ENCODE measurements at places on chromosomes 7 and 10.

- DNase-seq: no peak
Observed at GRCh38 chr10:131654471-131655087, 246.2 kb upstream of the PPP2R2D start.

- no peak for DNase-seq
Observed at GRCh38 chr7:155343661-155344121, 46.0 kb downstream of the INSIG1 start.

- DNase-seq: no peak
Observed at GRCh38 chr10:96685306-96685705, 35.0 kb downstream of the PIK3AP1 start.

DNA sequence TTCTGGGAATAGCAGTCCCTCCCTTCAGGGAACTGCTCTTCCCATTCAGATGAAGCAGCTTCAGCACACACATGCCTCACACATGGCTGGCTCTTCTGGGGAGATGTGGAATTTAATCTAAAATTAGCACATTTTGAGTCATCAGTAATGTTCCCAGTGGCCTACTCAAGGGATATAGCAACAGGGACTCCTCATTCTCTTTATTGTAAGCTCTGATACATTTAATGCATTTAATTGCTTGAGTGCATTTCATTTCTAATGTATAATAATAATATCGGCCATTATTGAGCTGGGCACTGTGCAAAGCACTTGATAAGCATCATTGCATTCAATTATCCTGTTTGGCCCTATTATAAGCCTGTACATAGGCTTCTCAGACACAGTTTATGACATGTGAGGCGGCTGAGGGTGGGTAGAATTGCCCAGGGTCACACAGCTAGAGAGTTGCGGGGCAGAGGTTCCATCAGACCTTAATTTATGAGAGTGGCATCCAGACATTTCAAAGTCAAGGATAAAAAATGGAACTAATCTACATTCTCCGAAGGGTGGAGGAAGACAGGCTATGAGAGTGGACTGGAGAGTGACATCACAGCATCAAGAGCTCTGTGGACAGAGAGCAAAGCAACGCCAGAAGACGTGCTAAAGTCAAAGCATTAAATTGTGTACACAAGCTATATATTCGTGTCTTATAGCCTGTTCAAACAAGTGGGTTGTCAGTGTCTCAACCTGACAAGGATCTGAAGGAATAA, 76.8 kb downstream of the LANCL2 start:
- DNase-seq: no peak

- no peak for DNase-seq
Observed at GRCh38 chr10:45548068-45548467, 124.5 kb downstream of the ZFAND4 start.

GRCh38 chr7:114930829-114931655, 9.1 kb downstream of the MDFIC start:
- no peak for DNase-seq

GRCh38 chr10:129849452-129849750, 114.7 kb downstream of the EBF3 start:
- DNase-seq: no peak

GRCh38 chr10:43619368-43619767, 13.1 kb downstream of the ZNF485 start:
- DNase-seq: no peak

- DNase-seq: no peak
Observed at GRCh38 chr10:3010334-3010733, 57.0 kb upstream of the PFKP start.

DNA sequence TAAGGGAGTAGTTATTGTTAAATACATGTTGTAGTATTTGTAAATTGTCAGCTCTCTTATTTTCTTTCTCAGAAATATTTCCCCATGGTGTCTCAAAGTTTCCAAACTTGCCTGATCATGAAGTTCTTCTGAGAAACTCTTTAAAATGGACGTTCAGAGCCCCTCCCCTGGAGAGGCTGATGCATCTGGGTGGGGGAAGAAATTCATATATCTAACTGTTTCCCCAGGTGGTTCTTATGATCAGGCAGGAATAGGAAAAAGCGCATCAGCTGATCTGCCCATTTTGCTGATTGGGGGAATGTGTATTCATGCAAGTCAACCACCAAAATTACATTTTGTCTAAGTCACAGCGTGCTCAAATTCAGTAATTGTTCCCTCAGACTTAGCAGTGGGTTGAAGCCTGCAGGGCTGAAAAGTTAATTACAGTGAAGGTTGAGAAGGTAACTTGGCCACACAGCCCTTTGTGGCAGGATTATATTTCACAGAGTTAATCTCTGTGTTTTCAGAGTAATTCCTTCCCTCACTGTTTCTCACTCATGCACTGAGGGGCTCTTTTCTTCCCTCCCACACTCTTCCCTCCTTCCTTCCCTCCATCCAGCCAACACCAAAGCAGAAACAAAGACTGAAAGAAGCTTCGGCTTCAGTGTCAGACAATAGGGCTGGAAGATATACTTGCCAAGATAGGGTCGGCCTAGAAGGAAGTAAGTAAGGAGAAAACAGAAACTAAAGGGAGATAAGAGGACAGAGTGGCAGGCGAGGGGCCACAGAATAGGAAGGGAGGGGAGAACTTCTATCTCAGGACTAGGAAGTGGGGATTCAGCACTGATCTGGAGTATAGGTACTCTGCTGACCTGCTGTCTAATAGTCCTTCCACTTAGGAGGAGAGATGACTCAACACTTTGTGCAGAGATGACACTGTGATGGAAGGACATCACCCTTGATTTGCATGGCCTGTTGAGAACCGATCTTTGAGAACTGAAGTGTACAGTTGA, 50.5 kb upstream of the STARD3NL start:
- DNase-seq: no peak

DNA sequence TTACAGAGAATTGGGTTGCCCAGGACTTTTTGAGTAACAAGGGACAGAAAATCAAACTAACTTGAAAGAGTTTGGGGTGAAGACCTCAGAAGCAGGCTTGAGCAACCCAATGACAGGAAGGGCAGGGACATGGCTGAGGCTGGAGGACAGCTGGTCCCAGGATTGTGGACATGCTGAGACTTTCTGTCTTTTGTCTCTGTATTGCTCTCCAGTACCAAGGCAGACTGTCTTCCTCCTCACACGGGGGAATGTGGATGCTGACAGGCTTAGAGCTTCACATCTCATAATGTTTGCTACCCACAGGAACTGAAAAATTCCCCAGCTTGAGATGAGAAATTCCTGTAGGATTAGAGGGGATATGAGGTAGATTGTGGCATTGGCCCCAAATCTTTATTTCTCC, 229.6 kb downstream of the PHF14 start:
- DNase-seq: no peak

- DNase-seq: no peak
Observed at GRCh38 chr7:98668255-98668654, 51.2 kb downstream of the NPTX2 start.

DNA sequence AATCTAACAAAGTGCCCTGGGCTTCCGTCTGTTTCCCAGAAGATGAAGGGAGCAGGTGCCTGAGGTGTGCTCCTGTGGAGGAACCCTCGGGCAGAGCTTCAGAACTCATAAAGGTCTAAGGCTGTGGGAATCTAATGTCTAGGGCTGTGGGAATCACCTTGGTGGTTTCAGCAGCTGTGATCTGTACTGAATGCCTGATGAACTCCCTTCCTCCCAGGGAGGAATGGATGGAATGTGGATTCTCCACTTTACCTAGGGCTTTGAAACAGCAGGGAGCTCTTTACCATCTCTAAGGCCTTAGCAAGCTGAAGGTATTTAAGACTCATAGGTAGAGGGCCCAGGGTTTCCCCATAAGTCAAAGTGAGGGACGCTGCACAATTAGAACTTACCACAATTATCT, 36.0 kb upstream of the SEMA3E start:
- DNase-seq: no peak

- DNase-seq: no peak
Observed at GRCh38 chr10:17344206-17344605, 110.2 kb downstream of the ST8SIA6 start.

- DNase-seq: no peak
Observed at GRCh38 chr7:12610899-12611298, 40.4 kb downstream of the SCIN start.

DNA sequence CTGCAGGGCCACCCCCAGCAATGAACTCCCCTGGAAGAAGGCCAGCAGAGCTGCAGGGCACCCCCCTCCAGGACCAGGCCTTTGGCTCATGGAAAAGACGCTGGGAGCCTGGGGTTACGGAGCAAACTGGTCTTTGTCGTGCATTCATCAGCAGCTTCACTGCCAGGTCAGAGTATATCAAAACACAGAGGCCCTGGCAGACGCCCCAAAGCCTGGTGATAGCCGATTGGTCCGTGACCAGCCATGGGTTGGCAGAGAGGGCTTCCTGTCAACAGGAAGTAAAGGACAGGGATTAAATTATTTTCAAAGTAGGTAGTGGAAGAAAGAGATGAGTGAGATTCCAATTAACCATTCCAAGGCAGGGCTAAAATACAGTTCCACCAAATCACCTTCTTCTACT, 9.0 kb downstream of the PRKAG2 start:
- no peak for DNase-seq

DNA sequence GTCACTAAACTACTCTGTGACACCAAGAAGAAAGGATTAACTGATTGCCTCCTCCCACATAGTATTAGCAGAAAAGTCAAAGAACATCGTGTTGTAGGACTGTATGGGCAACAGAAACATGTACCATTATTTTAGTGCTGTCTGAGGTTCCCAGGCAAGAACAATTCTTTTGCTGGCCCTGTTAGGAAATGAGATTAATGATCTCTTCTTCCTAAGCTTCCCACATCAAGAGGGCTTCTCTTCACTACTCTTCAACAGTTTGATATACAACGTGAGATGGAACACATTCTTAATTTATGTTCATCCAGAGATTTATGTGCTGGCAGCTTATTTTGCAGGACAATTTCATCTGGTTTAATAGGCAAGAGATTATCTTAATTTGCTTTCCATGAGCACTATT, 219.6 kb downstream of the DOCK4 start:
- no peak for DNase-seq

- no peak for DNase-seq
Observed at GRCh38 chr7:50400114-50400513, 50.0 kb downstream of the FIGNL1 start.

DNA sequence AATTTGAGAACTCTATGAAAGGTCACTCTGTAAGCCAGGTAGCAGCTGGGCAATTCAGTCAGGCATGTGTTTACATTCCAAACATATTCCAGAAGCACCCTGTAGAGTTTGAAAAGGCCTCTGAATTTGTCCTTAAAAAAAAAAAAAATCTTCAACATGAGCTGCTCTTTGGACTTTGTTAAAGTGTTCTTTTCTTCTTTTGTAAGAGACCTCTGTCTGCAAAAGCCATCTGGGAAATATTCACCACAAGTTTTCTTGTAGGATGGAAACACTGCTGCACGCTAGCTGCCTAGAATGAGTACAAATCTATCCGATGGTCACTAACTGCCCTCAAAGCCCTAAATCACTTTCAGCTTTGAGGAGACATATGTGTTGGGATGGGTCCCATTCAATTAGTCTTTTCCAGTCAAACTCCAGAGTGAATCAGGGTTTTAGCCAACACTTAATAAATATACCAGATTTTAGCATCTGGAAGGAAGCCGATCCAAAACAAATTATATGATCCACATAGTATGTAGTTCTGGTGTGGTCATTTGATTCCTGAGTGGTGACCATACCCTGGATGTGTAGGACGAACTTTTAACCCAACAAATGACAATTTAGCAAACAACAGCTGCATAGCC, 85.9 kb downstream of the CD36 start:
- DNase-seq: no peak

GRCh38 chr7:48402721-48403120, 231.5 kb downstream of the ABCA13 start:
- DNase-seq: no peak

DNA sequence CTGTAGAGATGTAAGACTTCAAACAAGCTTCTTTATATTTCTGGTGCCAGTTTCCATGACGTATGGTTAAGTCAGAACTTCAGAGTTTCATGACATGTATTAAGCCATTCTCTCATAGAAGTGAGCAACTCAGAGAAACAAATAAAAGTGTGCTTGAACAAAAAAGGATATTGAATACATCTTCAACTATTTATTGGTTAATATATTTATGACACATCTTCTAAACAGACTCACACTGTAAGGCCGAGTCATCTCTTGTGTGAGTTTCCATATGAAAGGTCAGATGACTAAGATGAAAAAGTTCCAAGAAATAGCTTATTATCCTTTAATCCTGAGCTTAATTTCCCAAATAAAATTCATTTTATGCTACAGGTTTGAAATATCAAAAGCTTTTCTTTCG, 105.5 kb upstream of the CSTF2T start:
- no peak for DNase-seq

GRCh38 chr10:10418387-10418786, 599.3 kb upstream of the CELF2 start:
- no peak for DNase-seq

DNA sequence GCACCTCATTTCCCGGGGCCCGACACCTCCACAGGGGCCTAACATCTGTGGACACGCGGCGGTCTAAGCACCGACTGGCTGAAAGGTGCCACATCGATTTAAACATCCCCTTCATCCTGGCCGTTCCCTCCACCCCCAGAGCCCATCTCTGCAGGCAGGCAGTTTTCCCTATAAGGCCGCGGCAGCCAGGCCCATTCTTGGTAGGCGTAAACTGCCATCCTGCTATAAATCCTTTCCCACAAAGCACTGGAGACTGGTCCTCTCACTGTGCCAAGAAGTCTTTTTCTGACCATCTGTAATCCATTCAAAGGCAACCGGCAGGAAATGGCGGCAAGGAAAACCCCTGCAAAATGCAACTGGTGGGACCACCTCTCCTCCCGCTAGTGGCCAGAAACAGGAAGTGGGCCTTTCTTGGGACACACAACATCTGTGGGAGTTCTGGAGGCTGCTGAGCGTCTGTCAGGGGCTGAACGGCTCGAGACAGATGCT, 22.4 kb downstream of the ATXN7L1 start:
- no peak for DNase-seq

- DNase-seq: no peak
Observed at GRCh38 chr10:131173484-131174210, 137.9 kb downstream of the TCERG1L start.

- no peak for DNase-seq
Observed at GRCh38 chr10:10499839-10500238, 517.8 kb upstream of the CELF2 start.

GRCh38 chr10:90148116-90148855, 446.9 kb downstream of the KIF20B start:
- DNase-seq: no peak

DNA sequence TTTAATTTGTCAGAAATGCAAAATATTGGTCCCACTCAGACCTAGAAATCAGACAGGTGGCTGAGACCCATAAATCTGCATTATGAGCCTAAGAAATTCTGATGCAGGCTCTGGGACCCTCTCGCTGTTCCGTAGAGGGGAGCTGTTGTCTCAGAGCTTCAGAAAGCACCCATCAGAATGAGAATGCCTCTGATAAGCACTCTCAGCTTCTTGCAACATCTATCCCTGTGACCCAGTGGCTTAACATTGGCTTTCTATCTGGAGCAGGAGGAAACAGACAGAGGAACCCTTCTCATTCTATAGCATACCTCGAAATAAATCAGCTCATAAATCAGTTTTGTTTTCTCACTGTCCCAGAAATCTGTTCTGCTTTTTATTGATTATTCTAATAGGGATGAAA, 184.6 kb upstream of the SP4 start:
- DNase-seq: no peak

DNA sequence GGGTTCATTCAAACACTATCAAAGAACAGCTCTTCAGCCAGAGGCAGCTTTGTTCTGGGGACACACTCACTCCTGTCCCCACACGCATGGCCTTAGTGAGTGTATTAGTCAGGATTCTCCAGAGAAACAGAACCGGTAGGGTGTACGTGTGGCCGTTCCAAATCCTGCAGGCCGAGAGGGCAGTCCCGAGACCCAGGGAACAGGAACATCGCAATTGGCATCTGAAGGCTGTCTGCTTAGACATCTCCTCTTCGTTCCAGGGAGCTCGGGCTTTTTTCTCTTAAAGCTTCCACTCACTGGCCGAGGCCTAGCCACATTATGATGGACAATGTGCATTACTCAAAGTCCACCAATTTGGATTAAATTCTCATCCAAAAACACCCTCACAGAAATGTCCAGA, 523.3 kb downstream of the GLRX3 start:
- no peak for DNase-seq
